Stimulated activated CD4-positive, alpha-beta T cell treated with anti-CD3 and anti-CD28 coated beads, Interleukin-1b, Interleukin-23, amount 100 ng/mL, for 1 hour (primary cell): ENCODE measurements at places on chromosomes 7 and 10.

DNA sequence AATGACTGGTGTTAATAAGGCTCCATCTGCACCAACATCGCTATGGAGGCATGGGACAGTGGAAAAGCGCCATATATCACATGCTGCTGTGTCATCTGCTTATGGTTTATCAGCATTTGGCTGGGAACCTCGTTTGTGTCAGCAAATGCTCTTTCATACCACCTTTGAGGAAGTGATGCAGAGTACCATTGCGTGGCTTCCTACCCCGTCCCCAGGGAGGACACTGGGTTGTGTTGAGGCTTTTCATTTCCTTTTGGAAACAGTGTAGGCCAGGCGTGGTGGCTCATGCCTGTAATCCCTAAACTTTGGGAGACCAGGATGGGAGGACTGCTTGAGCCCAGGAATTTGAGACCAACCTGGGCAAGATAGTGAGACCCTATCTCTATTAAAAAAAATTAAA, 6.8 kb downstream of the TACR2 start:
- DNase-seq = no peak

GRCh38 chr7:141754939-141755338, 9.0 kb upstream of the TAS2R3 start:
- no peak for DNase-seq

DNA sequence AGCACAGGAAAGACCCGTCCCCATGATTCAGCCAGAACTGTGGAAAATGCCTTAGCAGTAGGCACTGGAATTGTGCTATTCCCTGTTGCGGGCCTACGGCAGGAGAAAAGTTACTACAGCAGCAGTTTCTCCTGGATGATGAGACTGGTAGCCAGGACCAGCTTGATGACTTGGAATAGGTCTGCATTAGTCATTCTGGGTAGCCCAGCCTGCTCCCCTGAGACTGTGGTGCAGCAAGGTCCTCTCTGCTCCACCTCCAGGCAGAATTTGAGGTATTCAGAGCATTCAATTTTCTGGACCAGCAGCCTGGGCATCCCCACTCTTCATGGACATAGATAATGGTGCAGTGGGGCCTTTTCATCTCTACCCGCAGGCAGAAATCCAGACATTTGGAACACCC, 490.0 kb downstream of the SH2D4B start:
- no peak for DNase-seq

- DNase-seq = no peak
These were observed 245.7 kb downstream of the WDR11 start for GRCh38 chr10:121096617-121097431.

- DNase-seq = no peak
These were observed 346.2 kb upstream of the AOAH start for GRCh38 chr7:37070471-37070870.

DNA sequence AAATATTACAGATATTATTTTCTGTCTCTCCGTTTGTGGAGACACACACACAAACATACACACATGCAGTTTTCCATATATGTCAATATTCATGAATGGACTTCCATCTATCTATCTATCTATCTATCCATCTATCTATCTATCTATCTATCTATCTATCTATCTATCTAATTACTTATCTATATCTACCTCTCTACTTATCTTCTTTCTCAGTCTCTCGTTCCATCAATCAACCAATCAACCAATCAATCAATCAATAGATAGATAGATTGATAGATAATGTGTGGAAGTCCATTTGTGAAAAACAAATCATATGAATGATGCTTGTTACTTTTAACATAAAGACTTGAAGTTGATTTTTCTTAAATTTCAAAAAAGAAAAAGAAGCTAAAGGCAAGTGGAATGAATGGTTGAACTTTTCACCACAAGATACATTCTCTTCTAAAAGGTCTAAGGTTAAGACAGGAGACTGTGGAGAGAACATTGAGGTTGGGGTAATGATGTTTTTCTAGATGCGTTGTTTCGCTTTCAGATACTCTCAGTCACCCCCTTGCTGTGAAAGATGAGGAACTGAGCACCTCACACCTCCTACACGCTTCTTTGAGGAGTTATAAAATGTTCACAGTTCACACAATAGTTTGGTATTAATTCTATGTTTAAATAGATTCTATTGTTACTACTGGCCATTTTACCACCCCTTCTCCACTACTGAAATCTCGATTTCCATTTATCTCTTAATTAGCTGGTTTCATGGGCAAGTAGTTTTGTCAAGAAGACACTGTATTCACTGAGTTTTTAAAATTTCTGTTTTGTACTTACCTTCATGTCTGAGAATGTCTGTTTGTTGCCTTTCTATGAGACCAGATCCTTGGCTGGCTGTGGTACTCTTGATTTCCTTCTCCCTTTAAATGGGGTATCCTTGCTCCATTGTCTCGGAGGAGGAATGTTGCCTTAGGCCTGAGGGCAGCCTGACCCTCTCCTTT, 114.1 kb downstream of the EMX2 start:
- DNase-seq = no peak

GRCh38 chr10:86373828-86374227, 7.2 kb upstream of the GRID1 start:
- no peak for DNase-seq

DNA sequence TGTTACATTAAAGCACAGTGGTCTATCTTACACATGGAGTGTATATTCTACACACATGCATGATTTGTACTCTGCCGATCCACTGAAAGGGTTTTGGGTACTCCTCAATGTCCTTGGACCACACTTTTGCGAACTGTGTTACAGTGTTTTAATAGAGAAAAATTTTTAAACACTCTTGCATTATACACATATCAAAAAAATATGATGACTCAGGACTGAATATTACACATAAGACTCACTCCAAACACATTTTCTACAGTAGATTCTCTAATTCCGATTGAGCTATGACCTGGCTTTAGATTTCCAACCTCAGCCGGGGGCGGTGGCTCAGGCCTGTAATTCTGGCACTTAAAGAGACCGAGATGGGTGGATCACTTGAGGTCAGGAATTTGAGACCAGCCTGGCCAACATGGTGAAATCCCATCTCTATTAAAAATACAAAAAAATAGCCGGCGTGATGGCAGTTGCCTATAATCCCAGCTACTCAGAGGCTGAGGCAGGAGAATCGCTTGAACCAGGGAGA, 222.4 kb downstream of the CACNA2D1 start:
- DNase-seq = no peak

- DNase-seq = no peak
These were observed 354.4 kb downstream of the PLXDC2 start for GRCh38 chr10:20170661-20171060.

DNA sequence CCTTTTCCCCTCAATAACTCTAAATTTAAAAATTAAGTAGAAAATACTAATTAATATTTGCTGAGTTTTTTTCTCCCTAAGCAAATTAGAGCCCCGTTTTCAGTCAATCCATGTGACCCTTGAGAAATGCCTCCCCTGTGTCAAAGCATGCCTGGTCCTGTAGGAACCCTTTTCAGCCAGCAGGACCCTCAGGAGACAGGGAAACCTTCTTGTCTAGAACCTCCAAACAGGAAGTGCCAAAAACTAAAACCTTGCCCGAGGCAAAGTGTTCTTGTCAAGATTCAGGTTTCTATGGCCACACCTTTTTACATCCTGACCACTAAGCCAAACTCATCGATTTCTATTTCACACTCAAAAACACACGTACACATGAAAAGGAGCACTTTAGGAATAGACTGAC, 60.1 kb upstream of the NFE2L3 start:
- DNase-seq = no peak

DNA sequence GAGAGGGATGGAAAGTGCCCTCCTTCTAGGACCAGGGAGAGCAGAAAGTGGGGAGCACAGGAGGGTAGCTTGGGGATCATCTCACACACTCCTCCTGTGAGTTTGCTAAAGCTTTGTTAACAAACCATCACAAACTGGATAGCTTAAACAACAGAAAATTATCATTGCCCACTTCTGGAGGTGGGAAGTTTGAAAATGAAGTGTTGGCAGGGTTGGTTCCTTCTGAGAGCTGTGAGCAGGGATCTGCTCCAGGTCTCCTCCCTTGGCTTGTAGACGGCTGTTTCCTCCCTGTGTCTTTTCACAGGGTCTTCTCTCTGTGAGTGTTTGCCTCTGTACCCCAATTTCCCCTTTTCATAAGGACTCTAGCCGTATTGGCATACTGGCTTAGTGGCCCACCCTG, 32.0 kb upstream of the CXCL12 start:
- DNase-seq = no peak

GRCh38 chr7:842431-843031, 10.3 kb downstream of the SUN1 start:
- no peak for DNase-seq
